Stimulated activated CD8-positive, alpha-beta memory T cell treated with anti-CD3 and anti-CD28 coated beads, Interleukin-15, amount 100 ng/mL, for 48 hours (primary cell): ENCODE measurements at places on chromosomes 4 and X.

DNA sequence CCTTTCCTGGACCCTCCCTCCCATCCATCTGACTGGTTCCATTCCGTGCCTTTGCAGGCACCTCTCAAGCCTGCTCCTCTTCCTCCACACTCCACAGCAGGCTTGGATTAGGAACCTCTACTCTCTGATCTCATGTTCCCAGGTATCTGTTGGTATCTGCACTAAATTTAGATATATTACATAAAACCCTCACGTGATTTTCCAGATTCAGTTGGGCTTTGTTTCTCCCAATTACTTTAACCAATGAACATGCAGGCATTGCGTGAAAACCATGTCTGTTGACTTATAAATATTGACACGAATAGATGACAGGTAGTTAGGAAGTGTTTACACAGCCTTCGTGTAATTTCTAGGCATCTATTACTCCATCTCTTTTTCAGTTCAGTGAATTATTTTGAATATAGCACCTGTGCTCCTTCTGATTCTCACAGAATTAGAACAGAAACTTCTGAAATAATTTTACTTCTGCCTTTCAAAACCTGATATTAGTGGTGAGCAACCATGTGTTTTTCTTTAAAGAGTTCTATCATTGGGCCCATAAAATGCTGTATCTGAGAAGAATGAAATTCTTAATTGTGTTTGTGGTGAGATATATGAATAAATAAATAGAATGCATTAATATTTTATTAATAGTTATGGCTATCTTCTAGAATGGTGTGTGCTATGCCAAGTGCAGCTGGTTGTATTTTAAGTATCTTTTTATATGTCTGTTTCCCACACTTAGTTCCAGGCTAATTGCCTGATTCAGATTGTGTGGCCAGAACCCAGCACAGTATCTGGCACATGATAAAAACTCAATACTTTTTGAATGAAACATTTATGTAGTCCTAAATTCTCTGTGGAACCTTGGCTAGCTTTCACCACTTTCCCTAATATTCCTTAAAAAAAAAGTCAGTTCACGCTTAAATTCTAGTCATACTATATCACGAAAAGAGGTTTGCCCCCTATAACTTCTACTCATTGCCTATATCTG is 304.8 kb downstream of the QDPR start:
- no peak for DNase-seq

- no peak for DNase-seq
These were observed 85.0 kb downstream of the TEX13C start for GRCh38 chrX:125404667-125405160.

DNA sequence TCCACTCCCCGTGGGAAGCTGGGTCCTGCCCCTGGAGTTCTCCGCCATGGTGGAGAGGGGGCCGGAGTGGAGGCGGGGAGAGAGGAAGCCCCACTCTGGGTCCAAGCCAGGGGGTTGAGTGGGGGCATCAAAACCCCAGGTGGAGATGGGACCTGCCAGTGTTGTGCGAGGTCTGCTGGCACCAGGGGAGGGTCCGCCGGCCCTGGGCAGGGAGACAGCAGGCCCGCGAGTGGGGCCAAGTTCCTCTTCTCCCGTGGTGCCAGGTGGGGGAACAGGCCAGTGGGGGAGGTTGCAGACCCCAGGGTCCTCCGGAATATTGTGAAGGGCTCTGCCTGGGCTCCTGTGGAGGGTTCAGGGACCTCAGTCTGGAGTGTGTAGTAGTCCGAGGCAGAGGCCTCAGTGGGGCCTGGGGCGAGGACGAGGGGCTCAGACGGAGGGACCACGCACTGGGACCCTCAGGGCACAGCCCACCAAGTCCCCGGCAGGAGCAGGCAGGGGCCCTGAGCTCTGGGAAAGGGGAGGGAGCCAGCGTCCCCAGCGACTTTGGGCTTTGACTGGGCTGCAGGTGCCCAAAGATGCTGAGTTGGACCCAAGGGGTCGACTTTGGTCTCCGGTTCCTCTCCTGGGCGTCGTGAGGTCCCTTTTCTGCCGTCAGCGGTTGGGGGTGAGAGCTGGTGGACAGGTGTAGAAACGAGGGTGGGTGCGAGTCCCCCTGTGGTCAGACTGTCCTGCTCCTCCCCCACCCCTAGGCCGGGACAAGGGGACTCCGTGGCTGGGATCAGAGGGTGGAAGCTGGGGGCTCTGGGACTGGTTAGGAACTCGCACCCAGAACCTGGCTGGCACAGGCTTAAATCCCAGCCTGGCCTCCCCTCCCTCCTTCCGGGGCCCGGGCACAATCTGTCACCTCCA is 43.8 kb upstream of the NKX1-1 start:
- no peak for DNase-seq

GRCh38 chr4:149321438-149321837 is 494.2 kb downstream of the IQCM start:
- no peak for DNase-seq

DNA sequence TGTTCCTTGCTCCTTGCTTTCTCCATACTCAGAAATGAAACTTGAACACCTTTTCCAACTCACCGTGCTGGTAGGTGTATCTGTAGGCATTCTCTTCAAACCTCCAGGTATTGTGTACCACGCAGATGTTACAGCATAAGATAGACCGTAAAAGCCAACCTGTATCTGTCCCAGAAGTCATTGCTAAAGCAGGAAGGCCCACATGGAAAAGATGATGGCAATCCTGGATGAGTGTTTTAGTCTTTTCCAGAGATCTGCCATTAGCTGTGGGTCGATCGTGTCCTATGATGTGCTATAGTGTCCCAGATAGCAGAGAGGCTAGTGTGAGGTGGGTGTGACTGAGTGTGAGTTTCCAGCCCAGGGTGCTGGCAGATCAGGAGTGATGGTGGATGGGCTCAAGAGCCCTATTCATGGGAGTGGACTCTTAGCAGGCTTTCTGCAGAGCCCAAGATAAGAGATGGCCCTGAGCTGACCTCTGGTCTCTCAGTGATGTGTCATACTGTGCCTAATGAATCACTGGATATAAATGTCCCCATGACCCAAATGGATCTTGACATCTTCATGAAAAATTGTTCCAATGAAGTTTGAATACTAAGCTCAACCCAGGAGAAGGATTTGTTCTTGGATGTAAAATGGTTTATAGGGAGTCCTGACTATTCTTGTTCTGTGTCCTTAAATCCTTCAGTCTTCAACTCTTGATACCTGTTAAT is 69.1 kb upstream of the WDR1 start:
- no peak for DNase-seq

DNA sequence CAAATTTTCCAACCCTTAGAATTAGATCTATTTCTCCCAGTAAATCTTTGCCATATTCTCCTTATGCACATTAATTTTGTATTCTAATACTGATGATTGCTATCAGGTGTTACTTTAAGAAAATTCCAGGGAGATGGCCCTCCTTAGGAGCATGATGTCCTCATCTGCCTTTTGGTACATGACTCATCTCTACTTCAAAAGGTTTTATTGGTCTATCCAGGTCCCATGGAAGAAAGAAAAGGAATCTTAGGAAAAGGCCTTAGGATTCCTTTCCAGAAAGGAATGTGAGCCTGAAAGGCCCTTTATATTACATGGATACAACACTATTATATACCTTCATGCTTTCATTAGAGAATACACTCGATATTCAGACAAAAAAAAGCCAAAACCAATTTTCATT is 968.2 kb downstream of the STIM2 start:
- DNase-seq: no peak
